ENCODE measurements at places on chromosomes 13 and 19.

- DNase-seq, result no peak
Measured at GRCh38 chr13:50205581-50205980, 190.3 kb downstream of the KCNRG start.

DNA sequence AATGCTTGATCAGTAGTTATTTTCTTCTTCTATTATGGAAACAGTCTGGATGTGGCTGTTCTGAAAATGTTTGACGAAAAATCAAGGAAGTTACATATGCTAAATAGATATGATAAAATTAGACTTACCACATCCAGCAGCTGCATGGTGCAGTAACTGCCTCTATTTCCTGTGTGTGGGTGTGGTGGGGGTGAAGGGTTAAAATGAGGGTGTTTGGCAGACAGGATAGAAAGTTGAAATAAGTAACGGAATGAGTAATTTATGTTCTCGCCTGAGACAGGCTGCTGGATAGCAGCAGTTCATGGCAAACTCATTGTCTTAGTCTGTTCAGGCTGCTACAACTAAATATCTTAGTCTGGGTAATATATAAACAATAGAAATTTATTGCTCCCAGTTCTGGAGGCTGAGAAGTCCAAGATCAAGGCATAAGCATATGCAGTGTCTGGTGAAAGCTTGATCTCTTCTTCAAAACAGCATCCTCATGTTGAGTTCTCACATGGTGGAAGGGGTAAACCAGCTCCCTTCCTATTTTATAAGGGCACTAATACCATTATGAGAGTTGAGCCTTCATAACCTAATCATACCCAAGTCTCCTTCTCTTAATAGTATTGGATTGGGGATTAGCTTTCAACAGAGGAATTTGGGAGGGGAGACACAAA lies 1248.9 kb downstream of the SLITRK5 start:
- DNase-seq, result no peak

GRCh38 chr19:34131100-34131499 lies 41.2 kb upstream of the LSM14A start:
- no peak for DNase-seq

GRCh38 chr19:7904074-7905020 lies 670 bp downstream of the MAP2K7 start:
- no peak for DNase-seq

DNA sequence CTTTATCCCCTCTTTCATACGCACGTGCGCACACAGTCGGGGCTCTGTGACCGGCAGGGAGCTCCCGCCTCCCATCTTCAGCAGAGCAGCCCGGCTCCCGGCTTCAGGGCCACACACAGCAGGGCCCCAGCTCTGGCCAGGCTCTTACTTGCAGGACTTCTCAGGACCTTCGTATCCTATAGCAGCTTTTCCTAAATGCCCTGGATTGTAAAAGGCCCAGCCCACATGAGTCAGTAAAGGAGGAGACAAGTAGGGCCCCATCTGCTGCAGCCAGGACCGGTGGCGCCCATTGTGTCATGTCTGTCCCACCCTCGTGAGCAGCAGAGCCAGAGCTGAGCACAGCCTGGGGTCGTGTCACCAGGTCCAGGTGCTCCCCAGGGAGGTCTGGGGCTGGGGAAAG lies 107.6 kb upstream of the VSTM2B start:
- DNase-seq, result no peak

- DNase-seq, result no peak
Measured at GRCh38 chr13:75963302-75963701, 327.2 kb downstream of the LMO7 start.

- DNase-seq, result no peak
Measured at GRCh38 chr13:43977911-43978310, 98.2 kb downstream of the LACC1 start.

DNA sequence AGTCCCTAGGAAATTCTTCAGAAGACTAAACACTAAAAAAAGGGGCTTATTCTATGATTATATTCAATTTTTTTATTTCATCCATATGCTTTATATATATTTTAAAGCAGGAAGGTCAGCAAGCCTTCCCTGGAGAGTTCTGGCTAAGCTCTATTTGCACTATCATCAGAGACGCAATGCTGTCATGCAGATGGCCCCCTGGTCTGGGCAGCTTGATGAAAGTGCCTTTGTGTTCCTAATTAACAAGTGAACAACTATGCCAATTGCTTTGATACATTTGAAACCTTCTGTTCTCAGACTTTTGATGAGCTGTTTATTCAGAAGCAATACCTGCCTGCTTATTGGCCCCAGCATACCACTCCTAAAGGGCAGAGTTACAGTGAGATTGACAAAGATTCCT lies 1344.6 kb downstream of the OLFM4 start:
- DNase-seq, result no peak

DNA sequence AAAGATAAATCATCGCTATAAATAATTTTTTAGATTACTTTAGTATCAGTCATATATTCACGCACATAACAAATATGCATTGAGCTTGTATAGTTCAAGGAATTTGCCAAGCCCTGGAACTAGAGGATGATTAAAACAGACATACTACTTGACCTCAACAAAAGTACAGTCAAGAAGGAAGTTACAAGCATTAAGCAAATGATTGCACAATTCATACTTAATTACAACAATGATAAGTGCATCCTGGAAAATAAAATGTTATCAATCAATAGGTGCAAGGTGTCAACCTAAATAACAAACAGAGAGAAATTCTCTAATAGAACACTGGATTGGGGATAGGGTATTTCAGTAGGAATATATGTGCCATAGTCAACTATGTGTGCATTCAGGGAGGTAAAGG lies 491.2 kb downstream of the GPC5 start:
- no peak for DNase-seq

DNA sequence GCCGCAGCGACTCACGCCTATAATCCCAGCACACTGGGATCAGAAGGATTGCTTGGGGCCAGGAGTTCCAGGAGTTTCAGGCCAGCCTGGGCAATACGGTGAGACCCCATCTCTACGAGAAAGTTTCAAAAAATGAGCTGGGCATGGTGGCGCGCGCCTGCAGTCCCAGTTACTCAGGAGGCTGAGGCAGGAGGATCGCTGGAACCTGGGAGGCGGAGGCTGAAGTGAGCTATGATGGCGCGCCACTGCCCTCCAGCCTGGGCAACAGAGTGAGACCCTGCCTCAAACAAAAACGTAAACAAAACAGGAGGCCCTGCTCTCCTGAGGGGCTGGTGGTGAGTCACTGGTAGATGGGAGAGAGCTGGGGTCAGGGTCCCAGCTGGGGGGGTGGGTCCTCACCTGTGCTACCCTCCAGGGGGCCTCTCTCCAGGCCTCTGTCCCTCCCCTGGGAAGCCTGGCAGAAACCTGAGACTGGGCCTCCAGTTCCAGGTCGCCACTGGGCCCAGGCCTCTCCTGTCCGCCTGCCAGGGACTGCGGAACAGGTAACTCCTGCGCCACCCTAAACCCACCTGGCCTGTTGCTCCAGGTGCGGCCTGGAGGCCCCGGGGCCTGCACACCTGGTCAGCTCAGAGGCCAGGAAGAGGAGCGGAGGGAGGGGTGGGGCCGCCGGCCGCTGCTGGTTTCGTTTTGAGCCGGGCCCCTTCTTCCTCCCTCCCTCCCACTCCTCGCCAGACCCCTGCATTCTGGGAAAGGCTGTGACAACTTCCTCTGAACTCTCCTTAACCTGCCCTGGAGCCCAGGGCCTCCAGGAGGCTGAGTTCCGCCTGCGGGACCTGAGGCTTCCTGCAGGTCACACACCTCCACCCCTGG lies 17.2 kb upstream of the ZBTB7A start:
- DNase-seq, result no peak

DNA sequence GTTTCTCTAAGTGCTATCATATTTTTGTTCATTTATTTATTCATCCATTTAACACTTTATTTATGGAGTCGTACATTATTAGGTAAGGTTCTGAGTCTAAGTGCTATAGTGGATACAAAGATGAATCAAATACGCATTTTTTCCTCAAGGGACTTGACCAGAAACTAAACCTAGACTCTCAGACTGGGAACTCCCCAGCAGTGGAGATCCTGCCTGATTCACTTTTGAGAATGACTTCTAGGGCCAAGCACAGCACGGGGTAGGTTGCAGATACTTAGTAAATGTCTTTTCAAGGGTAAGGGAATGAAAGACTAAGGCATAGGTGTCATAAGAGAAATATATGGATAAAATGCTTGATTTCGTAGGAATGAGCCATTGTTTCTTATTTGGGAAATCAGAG lies 7.2 kb downstream of the DNAJC15 start:
- no peak for DNase-seq

GRCh38 chr13:66128692-66129269 lies 1101.4 kb downstream of the PCDH9 start:
- DNase-seq, result no peak

DNA sequence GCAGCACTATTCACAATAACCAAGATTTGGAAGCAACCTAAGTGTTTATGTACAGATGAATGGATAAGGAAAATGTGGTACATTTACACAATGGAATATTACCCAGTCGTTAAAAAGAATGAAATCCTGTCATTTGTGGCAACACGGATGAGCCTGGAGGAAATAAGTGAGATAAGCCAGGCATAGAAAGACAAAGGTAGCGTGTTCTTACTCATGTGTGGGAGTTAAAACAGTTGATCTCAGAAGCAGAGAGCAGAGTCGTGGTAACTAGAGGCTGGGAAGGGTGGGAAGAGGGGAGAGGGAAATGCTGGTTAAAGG lies 29.5 kb downstream of the LILRB4 start:
- no peak for DNase-seq

GRCh38 chr13:60043262-60043661 lies 120.5 kb downstream of the DIAPH3 start:
- DNase-seq, result no peak

GRCh38 chr13:91630946-91631345 lies 232.5 kb downstream of the GPC5 start:
- no peak for DNase-seq

DNA sequence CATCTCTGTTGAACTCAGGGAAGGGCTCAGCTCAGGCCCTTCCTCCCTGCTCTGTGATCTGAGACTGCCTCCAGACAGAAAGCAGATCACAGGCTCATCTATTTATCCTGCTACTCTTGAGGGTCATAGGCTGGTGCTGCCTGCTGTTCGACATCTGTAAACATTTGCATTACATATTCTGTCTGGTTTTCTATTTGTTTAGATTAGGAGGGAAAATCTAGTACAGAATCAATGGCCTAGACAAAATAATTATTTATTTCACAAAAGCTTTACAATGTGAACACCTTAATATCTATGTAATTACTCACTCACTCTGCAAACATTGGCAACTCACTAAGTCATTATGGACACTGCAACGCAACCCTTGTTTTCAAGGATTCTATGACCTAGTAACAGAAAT lies 43.0 kb downstream of the CEP89 start:
- DNase-seq, result no peak

DNA sequence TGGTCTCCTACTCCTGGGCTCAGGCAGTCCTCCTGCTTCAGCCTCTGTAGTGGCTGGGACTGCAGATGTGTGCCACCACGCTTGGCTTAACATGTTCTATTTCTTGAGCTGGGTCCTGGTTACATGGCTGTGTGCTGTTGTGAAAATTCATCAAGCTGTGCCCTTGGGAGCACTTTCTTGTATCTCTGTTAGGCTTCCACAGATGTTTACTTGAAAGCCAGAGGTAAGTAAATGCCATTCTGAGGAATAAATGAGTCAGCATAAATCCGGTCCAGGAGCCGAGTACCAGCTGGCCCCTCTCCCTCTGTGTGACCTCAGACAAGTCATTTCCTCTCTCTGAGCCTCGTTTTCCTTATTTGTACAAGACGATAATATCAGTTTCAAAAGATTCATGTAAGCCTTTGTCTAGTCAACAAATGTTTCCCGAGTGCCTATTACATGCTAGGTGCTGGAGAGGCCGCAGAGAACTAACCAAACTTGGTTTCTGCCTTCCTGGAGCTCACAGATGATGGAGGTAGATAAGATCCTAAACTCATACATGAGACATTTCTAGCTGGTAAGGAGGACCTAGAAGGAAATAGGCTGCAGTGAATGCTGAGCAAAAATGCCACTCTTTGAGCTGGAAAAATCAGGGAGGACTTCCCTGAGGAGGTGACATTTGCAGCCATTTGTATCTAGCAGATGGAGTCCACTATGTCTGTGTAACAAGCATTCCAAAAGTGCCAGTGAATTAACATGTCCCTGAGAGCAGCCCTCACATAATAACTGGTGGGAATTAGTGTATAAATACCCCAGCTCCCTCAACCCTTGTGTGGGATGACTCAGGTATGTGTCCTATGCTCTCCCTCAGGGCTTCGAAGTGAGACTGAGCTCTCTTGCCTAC lies 2.7 kb upstream of the RASAL3 start:
- peak; percentile 21 for DNase-seq

- DNase-seq, result no peak
Measured at GRCh38 chr19:31485472-31485871, 136.2 kb upstream of the TSHZ3 start.

GRCh38 chr19:5059213-5059574 lies 90.3 kb downstream of the KDM4B start:
- no peak for DNase-seq

DNA sequence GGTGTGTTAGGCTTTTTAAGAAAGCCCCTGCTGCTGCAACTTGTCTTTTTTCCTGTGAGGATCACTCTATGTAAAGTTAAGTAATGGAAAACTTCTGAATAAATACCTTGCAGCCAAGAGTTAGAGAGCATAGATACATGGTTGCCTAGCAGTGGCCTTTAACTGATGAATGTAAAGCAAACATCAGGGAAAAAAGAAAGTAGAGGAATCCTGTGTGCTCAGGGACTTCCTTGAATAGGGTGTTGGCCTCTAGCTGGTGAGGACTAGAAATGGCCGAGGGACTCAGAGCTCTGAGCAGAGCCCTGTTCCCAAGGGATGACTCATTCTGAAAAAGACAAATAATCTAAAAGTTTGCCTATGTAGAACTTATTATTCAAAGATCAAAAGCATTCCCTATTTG lies 135.7 kb downstream of the MIPEP start:
- DNase-seq, result no peak

GRCh38 chr13:90793261-90793820 lies 554.1 kb upstream of the MIR17HG start:
- no peak for DNase-seq

GRCh38 chr13:40210865-40211585 lies 455.4 kb downstream of the FOXO1 start:
- no peak for DNase-seq

GRCh38 chr19:53463263-53463662 lies 4.3 kb upstream of the ZNF813 start:
- no peak for DNase-seq

GRCh38 chr19:17086120-17086519 lies 10.5 kb downstream of the MYO9B start:
- no peak for DNase-seq

DNA sequence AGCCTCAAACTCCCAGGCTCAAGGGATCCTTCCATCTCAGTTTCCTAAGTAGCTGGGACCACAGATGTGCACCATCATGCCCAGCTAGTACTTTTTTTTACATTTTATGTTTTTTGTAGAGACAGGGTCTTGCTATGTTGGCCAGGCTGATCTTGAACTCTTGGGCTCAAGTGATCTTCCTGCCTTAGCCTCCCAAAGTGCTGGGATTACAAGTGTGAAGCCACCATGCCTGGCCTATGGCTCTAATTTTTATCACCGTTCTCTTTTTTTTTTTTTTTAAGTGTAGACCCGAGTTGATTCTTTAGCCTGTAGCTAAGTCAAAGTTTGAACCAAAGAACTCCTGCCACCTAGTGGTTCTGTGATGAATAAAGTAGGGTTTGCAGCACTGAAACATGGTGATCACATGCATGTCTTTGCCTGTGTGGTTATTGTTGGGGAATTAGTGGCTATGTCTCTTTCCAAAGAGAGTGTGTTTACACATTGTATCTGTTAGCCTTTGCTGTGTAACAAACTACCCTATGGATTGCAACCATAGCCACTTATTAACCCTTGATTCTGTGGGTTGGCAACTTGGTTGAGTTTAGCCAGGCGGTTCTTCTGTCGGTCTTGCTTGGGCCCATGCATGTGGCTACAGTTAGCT lies 11.6 kb downstream of the NFILZ start:
- no peak for DNase-seq

GRCh38 chr13:51494156-51494555 lies 41.3 kb upstream of the INTS6 start:
- DNase-seq, result no peak
